ENCODE measurements at places on chromosomes 11 and 22.
A peak's percentile ranks its signal among the peaks of the same experiment; 100 is the strongest.

- DNase-seq, result no peak
Observed at GRCh38 chr11:100684101-100685065, 2.7 kb upstream of the ARHGAP42 start.

DNA sequence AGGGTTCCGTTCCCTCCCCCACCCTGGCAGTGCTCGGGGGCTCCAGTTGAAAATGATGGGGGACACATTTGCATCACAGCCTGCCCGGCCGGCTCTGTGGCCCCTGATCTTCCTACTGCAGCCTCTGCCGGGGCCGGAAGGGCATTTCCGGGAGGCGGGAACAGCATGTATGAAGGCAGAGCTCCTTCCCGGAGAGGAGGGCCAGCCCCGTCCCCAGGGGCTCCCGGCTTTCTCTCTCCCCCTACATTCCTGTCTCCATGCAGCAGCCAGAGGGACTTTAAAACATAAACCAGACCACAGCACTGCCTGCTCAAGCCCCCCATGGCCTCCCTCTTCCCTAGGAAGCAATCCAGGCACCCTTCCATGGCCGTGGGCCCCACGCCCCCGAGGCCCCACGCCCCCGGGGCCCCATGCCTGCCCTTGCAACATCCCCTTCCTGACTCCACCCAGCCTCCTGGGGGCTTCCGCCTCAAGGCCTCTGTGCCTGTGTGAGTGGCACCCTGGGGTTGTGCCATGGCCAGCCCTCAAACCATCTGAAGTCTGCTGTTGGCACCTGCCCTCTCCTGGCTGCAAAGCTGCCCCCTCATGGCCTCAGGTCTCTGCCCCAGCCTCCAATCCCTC lies 73.1 kb downstream of the CDKN1C start:
- DNase-seq, result no peak

GRCh38 chr11:68298659-68299516 lies 13.5 kb upstream of the LRP5 start:
- no peak for DNase-seq

DNA sequence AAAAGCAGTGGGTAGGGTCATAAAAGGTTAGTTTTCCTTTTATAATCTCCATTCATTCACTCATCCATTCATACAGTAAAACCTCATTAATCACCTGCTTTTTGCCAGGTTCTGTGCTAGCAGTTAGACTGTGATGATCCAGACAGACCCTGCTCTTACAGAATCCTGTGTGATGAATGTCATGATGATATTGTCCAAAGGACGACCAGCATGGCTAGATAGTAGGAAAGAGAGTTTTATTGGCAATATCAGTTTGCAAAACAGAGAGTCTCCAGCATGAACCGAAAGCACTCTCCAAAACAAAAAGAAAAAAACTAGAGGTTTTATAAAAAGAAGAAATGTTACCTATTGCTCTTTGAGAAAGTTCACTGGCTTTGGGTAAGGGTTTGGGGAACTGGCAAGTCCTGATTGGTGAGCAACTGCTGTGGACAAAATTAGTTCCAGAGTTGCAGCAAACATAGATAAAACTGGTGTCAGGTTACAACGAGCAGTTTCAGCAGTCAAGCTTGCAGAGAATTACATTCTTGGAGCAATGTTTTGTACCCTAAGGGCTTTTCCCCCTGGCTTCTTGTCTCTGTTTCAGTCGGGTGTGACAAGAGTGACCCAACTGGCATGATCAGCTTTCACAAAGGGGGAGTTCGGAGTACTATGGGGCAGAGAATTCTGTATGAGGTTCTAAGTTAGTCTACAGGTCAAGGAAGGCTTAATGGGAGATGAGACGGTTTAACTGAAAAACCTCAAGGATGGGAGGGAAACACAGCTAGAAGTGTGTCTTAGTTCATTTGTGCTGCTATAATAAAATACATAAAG lies 58.3 kb downstream of the HSD17B12 start:
- peak; percentile 62 for DNase-seq

- DNase-seq, result no peak
Observed at GRCh38 chr11:71236836-71237475, 15.4 kb downstream of the SHANK2 start.

DNA sequence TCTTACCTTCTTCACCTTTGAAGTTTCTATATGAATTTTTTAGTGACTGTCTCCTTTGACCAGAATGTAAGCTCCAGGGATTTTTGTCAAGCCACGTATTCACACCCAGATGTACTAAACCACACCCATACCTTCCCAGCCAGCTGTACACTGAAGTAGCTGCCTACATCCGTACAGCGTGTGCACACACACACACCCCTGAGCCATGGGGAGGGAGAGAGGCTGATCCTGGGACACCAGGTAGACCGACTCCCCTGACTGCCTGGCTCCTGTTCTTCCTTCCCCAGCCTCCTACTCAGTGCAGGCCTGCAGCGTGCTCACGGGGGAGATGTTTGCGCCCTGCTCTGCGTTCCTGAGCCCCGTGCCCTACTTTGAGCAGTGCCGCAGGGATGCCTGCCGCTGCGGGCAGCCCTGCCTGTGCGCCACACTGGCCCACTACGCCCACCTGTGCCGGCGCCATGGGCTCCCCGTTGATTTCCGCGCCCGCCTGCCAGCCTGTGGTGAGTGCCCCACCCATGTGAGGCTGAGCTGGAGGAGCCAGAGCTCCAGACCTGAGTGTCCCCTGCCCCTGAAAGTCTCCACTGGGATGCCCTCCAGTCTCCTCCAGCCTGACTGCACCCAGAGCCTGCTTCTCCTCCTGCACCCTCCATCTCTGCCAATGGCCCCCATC lies 25.9 kb downstream of the OTOG start:
- no peak for DNase-seq

GRCh38 chr11:14927146-14927545 lies 35.1 kb upstream of the CYP2R1 start:
- no peak for DNase-seq

GRCh38 chr11:118673361-118674081 lies 5.9 kb downstream of the TREH start:
- DNase-seq, result no peak
